ENCODE measurements at places on chromosomes 2 and 18. TPM values are rescaled to one million over a fixed set of nuclear protein-coding genes. Genes with fewer than 3 reads are reported as not detected.

Gene TCF7L1
- not detected for total RNA-seq

Gene OR6B2
- not detected for total RNA-seq

GRCh38 chr18:62634979-62635630 lies 80.2 kb upstream of the PHLPP1 start:
- no peak overlapping the region for H3K4me3 ChIP-seq
- H3K4me1 ChIP-seq: no peaks in the 10 kb centered on the region
- H3K27me3 ChIP-seq: no peaks in the 10 kb centered on the region
- H3K27ac ChIP-seq: no peak overlapping the region
- DNase-seq: no peak
- H3K36me3 ChIP-seq: no peaks in the 10 kb centered on the region

GRCh38 chr2:211674715-211675114 lies 863.9 kb downstream of the ERBB4 start:
- H3K4me3 ChIP-seq: no peak overlapping the region
- H3K4me1 ChIP-seq: no peaks in the 10 kb centered on the region
- DNase-seq: no peak
- no peak overlapping the region for H3K27ac ChIP-seq
- no peaks in the 10 kb centered on the region for H3K27me3 ChIP-seq

DNA sequence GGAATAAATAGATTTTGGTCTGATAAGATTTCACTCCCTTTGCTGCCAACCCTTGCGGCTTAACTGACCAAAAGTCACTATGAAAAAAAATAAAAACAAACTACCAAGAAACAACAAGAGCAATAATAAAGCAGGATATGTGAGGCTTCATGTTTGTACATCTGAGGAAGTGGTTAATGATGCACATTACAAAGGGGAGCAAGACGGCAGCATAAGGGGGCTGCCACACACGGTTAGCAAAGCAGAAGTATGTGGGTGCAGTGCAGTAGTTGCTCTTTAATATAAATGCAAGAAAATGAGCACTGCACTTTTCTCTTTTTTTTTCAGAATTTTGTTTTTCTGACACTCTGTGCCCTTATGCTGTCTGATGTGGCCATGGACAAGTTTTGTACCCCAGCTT lies 377.1 kb upstream of the CNTNAP5 start:
- no peak overlapping the region for H3K4me3 ChIP-seq
- H3K27ac ChIP-seq: no peak overlapping the region
- no peaks in the 10 kb centered on the region for H3K27me3 ChIP-seq
- H3K4me1 ChIP-seq: no peaks in the 10 kb centered on the region
- no peak for DNase-seq

- H3K4me1 ChIP-seq: no peaks in the 10 kb centered on the region
- H3K4me3 ChIP-seq: no peak overlapping the region
- H3K27ac ChIP-seq: no peak overlapping the region
- DNase-seq: no peak
These were observed 449.3 kb upstream of the SPHKAP start for GRCh38 chr2:228630786-228631185.

Gene BAZ2B
- total RNA-seq: 15.3 TPM

Gene CCL20
- total RNA-seq: 0.36 TPM

Gene MERTK
- 1.3 TPM for total RNA-seq

GRCh38 chr2:179226961-179227259 lies 37.7 kb downstream of the SESTD1 start:
- H3K36me3 ChIP-seq: no peaks in the 10 kb centered on the region
- no peak overlapping the region for H3K27ac ChIP-seq
- H3K4me1 ChIP-seq: no peaks in the 10 kb centered on the region
- DNase-seq: no peak
- H3K4me3 ChIP-seq: no peak overlapping the region

DNA sequence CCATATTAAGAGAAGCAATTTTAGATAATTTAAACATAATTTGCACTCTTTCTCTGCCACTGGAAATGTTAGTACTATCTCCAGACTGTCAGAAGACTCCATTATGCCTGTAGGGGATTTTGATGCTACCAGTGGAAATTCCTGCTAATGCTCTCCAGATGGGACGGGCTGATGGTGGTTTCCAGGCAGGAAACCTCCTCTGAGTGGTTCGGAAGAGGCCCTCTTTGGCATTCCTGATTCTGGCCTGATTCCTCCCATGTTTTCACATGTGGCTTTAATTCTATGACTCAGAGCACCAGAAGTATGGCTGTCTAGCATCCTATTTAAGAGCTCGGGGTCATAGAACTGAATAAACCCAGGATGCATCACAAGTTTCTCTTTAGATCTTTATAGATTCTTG lies 70.9 kb upstream of the ST6GAL2 start:
- no peak for DNase-seq
- no peaks in the 10 kb centered on the region for H3K4me1 ChIP-seq
- no peaks in the 10 kb centered on the region for H3K27me3 ChIP-seq
- no peak overlapping the region for H3K4me3 ChIP-seq

- H3K27ac ChIP-seq: no peak overlapping the region
- no peaks in the 10 kb centered on the region for H3K27me3 ChIP-seq
- no peak for DNase-seq
- H3K4me3 ChIP-seq: no peak overlapping the region
These were observed 153.0 kb upstream of the CAPN13 start for GRCh38 chr2:30960213-30960612.

DNA sequence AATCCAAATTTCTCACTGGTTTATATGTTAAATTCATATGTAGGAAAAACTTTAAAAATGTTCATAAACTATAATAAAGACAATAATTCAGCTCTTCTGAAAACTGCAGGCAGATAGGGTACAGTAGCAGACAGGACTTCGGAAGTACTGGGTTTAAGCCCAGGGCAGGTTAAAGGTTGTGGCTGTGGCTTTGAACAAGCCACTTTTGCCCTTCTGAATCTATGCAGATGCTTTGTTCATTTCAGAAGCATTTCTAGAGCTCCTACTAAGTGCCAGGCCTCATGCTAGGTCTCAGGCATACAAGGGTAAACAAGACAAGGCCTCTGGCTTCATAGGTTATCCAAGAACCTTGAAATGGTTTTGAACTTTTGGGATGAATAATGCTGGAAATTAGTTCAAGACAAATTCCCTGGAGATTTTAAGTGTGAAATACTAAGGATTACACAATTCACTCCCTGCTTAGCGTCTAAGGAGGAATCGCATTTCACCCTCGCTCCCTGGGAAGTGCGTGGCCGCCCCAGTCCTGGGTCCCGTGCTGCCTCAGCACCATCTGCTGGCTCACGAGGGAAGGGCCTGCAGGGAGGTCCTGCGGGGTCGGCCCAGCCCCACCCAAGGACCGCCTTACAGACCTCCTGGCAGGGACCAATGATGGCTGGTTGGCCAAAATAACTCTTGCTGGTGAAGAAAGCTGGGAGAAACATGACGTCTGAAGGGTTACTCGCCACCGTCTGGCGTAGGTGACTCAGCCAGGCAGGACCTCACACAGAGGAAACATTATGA lies 67.7 kb upstream of the L3MBTL4 start:
- DNase-seq: no peak

DNA sequence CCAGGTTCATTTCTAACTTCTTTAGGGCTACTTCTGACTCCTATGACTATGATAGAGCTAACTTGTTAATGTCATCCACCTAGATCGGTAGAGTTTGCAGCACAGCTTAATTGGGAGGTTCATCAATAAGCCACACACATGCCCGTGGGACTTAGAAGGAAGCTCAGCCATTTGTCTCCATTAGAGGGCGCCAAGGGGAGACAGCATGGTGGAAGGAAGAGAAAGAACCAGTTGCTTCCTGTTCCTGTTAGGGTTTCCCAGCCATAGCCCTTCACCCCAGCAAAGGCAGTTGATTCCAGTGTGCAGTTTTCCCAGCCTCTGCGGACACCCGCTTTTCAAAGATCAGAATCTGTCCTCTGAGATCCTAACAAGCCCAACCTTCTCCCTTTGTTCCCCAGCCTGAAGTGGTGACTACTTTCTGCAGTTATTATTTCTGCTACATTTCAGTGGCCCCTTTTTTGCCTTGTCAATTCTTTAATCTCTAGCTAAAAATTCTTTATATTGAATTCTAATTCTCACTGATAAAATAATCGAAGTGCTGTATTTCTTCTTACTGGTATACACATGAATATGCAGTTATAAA lies 30.3 kb downstream of the MAIP1 start:
- no peak for DNase-seq
- no peaks in the 10 kb centered on the region for H3K4me1 ChIP-seq
- no peaks in the 10 kb centered on the region for H3K36me3 ChIP-seq
- no peak overlapping the region for H3K4me3 ChIP-seq
- H3K27me3 ChIP-seq: no peaks in the 10 kb centered on the region

Data from naive thymus-derived CD4-positive, alpha-beta T cell (primary cell).